ENCODE measurements at places on chromosomes 12 and 14.

GRCh38 chr14:95503365-95504134 lies 12.9 kb downstream of the SYNE3 start:
- no peak for DNase-seq

DNA sequence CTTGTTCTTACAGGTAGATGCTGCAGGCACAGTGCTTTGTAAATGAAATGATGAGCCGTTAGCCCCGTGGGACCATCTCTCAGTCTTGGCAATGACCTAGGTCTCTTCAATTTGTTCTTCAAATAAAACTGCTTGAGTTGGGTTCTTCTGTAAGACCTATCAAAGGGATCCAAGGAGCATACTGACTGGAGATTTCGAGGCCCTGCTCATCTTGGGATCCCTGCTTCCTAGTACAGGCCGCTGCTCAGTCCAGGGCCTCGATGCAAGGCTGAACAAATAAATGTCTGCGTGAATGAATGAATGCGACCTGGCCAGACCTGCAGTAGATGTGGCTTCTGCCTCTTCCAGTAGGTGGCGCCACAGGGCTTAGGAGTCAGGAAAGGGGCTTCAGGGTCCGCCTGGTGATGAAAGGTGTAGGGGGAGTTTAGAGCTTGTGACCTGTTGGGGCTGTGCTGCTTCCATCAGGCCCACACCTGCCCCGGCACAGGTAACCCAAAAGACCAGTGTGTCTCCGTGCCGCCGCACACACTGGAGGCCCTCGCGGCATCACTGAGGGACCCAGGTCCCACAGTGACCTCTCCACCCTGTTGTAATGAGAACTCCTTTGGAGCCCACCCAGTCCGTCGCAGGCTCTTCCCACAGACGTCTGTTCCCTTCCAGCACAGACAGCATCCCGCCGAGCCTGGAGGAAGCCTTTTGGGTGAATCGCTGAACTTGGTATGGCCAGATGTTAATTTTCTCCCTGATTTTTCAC lies 4.4 kb downstream of the CACNA1C start:
- peak; percentile 36 for DNase-seq

GRCh38 chr12:69719336-69720316 lies 19.0 kb upstream of the RAB3IP start:
- no peak for DNase-seq

GRCh38 chr12:16258963-16259362 lies 18.5 kb downstream of the SLC15A5 start:
- DNase-seq: no peak

Measured in activated T-cell treated with anti-CD3 and anti-CD28 coated beads for 48 hours (primary cell).